ENCODE measurements at places on chromosomes 11 and 22.

- no peak for DNase-seq
Measured at GRCh38 chr22:22087854-22088657, 105.5 kb upstream of the TOP3B start.

DNA sequence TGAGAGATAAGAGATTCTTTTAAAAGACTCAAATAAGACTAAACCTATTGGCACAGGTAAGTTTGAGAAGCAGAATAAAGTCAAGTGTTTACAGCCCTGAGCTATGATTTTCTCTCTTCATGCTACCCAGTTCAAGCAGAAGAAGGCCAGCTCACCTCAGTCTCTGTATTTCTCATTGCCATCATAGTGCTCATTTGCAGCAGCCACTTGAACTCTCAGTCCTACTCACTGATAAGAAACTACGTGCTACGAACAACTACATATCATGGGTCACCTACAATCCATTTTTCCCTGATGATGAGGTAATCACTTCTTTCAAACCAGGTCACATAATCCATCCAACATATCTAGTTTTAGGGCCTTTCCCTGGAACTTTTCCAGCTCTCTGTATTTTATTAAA lies 617.5 kb downstream of the JRKL start:
- DNase-seq: no peak

- no peak for DNase-seq
Measured at GRCh38 chr22:35991168-35991567, 37.5 kb downstream of the RBFOX2 start.

DNA sequence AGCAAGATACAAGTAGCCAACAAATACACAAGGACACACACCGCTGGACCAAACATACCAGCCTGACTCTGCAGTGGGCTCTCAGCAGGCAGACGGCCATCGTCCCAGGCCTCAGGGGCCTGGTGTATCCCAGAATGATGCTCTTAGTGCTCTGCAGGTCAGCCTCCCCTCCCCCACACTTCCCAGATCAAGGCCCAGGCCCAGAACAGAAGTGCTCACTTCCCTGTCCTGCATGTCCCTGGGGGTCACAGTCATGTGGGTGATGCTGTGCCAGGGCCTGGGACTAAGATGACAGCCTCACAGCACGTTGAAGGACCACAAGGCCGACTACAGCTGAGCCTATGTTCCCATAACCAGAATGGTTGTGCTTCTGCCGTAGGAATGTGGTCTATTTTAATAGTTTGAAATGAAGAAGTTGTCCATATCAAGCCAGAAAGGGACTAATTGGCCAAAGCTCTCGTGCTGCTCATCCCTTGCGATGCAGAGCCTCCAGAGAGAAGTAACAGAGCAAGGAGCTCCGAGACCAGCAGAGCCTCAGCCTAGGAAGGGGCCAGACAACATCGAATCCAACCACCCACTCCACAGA lies 48.6 kb downstream of the GAB4 start:
- no peak for DNase-seq

- DNase-seq: peak; percentile 71
Measured at GRCh38 chr11:32088117-32088941, 2.5 kb upstream of the RCN1 start.

Data from ureter (tissue), 1 donor.